Stimulated activated CD8-positive, alpha-beta memory T cell treated with anti-CD3 and anti-CD28 coated beads, Interleukin-7, amount 100 ng/mL, for 24 hours (primary cell): ENCODE measurements at places on chromosomes 11 and 22.

GRCh38 chr11:80727315-80727714 lies 1286.5 kb upstream of the TENM4 start:
- no peak for DNase-seq

DNA sequence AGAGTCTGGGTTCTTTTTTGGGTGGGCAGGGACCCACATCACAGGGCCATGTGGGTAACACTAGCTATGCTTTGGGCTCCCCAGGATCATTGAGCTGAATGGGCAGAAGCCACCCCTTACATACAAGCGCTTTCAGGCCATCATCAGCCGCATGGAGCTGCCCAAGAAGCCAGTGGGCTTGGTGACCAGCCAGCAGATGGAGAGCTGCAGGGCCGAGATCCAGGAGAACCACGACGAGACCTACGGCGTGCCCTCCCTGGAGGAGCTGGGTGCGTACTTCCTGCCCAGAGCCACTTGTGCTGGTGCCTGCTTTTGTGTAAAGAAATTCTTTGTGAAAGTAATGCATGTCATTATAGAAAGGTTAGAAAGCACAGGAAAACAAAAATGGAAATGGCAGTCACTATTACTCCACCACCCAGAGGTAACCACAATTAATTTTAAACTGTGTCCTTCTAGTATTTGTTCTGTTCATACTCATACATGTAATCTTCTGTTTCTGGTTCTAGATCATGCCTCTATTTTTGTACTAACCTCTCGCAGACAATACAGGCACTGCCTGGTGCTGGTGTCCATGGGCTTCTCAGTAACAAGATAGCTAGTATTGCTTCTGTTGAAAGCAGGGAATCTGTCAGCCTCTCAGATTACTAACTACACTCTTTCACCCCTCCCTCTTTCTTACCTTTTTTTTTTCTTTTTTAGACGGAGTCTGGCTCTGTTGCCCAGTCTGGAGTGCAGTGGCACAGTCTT lies 13.7 kb downstream of the CRY2 start:
- no peak for DNase-seq

DNA sequence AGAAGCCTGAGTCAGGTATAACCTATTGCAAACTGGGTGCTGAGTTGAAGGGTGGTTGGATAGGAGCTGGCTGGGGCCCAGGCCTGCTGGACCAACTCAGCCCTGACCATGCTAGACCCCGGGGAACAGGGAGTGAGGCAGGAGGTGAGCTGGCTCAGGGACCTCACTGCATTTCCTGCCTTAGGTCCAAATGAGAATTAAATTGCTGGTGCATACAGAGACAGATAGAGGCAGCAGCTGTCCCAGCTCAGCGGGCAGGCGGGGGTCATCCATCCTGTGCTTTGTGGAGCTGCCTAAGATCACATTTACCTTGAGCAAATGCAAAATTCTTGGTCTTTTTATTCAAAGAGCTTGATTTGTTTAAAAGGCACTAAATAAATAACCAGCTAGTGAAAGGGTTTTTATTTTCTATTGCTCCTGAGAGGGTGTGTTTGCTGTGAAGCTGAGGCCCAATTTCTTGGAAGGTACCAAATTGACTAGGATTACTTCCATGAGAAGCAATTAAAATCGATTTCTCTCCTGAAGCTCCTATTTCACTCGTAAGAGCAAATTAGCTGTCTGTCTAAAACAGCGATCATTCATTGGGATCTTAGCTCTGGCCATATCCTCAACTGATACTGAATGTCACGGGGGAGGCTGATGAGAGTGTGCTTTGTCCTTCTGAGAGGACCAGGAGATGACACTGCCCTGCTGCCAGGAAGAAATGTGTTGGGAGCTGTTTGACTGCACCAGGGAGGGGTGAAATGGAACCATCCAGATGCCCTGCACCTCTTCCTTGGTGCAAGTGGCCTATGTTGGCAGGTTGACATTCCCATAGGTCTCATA lies 24.9 kb downstream of the USH1C start:
- no peak for DNase-seq

DNA sequence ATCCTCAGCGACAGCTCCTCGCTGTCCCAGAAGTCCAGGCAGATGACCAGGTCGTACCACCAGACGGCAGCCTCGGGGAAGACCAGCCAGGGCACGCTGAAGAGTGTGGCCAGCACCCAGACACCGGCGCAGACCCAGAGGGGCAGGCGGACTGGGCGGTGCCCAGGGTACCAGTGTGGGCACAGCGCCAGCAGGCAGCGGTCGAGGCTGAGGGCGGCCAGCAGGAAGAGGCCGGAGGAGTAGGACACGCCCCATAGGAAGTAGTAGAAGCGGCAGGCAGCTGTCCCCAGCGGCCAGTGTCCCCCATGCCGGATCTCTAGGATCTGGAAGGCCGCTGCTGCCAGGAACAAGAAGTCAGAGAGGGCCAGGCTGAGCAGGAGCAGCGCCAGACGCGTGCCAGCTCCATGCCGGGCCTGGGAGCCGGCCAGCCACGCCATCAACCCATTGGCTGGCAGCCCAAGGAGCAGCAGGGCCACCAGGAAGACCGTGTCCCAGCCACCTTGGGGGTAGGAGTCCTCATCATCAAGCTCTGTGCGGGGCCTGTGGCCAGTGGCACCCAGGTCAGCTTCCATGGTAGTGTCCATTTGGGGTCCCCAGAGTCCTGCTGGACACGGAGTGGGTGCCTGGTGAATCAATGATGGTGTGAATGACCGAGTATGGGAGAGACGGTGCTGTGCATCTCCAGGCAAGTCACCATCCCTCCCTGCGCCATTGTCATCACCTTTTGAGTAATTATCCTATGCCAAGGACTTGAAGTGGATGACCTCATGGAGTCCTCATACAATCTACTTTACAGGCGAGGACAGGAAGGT lies at the start of gene GPR152:
Gene GPR152, minus strand, starts transcription at position 589 of the 812 bp plus-strand sequence. Its CDS starts 5 bp downstream, at position 584.
- DNase-seq = no peak

GRCh38 chr22:21450858-21451353 lies 16.3 kb upstream of the TMEM191C start:
- DNase-seq = no peak
